ENCODE measurements at places on chromosomes 1 and 21.

GRCh38 chr21:29248124-29248523, 50.6 kb upstream of the BACH1 start:
- no peak for DNase-seq

GRCh38 chr1:6483017-6483760, 8.3 kb downstream of the PLEKHG5 start:
- no peak for DNase-seq

DNA sequence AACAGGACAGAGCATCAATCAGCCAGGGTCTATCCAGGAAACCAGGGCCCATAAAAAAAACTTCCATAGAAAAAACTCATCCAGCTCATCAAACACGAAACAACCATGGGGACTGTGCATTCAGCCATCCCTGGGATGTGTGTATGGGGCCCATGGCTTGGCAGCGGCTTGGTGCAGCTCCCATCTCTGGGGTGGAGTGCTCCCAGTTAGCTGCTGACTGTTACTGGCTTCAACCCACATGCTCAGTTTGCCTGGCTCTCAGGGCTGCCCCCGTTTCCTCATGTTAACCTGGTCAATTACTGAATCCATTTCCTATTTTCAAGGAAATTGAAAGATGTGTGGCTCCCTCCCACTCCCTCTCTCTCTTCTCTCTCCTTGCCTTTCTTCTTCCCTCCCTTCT, 37.3 kb upstream of the STUM start:
- no peak for DNase-seq

- no peak for DNase-seq
Measured at GRCh38 chr1:107689159-107689558, 275.8 kb downstream of the VAV3 start.

DNA sequence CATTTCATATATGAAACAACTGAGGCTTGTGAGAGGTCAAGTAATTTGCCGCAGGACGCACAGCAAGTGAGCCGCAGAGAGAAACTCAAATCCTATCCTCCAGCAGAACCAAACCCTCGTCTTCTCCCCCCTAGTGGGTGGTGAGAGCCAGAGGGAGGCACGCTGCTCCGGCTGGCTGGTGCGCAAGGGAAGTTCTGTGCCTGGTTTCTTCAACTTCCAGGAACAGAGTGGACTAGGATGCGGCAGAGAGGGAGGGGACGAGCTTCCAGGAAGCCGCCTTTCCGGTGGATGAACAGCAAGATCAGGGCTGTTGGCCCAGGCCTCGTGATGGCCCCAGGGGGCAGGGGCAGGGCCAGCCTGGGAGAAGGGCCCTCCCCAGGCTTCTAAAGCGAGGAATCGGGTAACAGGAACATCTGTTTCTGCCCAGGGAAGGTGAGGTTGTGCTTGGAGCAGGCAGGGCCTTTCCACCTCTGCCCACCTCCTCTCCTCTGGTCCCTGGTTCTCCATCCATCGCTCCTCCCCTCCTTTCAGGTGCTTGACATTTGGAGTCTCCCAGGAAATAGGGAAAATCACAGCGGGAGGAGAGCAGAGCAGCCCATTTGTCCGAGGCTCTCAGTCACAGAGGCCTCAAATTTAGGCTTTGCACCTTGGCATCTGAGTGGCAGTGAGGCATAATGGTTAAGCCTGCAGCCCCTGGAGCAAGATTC, 16.8 kb upstream of the PDIK1L start:
- DNase-seq = peak; percentile 24

DNA sequence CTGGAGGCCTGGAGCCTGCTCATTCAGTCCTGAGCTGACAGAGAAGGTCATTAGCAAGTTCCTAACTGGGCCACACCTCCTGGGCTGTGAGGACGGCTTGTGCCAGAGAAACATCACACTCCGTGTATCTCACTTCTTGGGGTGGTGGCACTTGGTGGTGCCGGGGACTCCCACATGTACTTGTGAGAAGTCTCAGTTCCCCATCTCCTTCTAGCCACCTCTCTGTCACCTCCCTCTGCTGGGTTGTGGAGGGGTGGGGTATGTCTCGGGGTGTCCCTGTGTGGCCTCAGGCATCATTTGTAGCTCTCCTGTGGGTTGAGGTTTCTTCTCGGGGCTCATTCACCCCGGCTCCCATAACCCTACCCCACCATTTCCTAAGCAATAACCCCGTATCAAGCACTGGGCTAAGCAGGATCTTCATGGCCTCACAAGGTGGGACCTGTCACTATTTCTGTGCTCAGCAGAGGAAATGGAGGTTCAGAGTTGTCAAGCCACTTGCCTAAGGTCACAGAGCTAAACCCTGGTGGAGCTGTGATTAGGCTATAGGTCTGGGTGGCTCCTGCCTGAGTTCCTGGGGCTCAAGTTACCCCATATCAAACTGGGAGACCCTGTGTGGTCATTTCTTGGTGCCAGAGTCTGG, 62.5 kb downstream of the UBIAD1 start:
- no peak for DNase-seq

DNA sequence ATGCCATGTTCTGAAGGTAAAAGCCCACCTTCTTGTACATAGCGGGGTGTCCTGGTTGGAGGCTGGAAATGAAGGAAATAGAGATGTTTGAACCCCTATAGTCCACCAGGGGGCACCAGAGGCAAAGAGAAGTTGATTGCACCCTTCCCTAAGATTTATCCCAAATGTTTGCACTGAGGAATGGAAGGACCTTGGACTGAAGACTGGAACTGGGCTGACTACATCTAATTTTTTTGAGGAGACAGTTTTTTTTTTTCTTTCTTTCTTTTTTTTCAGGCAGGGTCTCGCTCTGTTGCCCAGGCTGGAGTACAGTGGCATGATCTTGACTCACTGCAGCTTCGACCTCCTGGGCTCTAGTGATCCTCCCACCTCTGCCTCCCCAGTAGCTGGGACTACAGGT, 55.3 kb upstream of the EIF4G3 start:
- no peak for DNase-seq

GRCh38 chr1:228150120-228150460, 360 bp downstream of the GJC2 start:
- DNase-seq = no peak

DNA sequence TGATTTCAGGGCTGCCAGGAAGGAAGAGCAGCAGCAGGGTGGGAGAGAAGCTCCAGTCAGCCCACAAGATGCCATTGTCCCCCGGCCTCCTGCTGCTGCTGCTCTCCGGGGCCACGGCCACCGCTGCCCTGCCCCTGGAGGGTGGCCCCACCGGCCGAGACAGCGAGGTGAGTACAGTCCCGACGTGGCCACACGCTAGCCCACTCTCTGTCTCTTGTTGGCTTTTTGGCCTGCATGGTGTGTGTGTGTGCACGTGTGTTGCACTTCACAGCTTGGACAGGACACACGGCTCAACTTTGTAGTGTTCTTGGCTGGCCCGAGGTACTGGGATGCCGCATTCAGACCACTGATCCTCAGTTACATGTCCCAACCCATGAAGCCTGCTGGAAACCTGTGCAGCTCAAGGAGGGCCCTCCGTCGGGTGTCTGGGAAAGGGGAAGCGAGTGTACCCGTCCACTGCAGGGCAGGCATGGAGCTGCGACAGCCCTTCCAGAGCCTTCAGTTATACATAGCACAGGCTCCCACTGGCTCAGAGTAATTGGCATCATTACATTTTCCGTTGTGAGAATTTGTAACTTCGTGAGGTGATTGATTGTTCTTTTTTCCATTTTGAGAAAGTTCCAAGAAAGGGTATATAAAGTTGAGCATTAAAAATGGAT, 454 bp downstream of the CORT start:
- no peak for DNase-seq

GRCh38 chr1:15370781-15371520, 38.7 kb upstream of the EFHD2 start:
- no peak for DNase-seq

DNA sequence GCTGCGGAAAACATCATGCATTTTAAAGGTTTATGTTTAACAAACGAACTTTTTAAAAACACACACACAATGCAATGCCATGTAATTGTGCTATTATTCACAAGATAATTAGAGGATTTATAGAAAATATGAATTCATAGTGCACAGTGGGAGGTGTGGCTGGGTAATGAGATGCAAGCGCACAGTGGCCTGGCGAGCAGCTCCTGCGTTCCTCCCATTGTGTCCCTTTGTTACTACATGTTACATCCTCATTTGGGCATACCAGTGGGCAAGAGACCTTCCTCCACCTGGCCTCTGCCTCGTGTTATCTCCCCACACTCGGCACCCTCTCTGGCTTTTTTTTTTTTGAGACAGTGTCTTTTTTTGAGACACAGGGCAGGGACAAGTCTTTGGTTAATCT, 30.0 kb upstream of the TENT5B start:
- no peak for DNase-seq

DNA sequence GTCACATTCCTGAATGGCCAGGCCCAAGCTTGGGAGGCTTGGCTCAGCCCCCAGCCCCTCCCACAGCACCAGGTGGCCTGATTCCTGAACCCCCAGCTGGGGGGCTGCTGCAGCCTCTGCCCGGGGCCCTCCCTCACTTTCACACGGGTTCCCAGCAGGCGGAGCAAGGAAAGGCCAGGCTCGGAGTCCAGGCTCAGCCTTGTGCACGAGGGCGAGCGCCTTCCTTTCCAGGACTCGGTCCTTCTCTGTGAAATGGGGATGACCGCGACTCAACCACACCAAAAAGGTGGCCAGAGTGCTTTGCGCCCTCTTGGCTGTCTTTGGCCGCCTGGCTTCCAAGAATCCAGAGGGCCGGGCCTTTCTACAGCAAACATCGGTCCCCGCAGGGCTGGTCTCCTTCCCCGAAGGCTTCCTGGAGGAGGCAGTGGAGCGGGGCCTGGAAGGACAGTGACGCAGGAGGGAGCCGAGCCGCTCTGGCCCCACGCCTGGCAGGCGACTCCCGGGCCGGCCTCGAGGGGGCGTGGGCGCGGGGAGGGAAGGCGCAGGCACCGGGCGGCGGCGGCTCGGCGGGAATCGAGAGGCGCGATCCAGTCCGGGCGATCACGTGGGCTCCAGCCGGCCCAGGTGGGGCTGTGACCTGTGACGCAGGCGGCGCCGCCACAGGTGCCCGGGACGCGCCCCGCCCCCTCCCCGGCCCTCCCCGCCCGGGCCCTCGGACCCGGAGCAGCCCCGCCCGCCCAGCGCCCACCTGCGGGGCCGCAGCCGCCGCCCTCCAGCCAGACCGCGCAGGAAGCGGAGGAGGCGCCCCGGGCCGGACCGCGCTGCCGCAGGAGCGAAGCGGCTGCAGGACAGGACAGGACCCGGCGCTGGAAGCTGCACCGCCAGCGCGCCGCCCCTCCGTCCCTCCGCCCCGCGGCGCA, at the start of gene ARHGEF16:
Gene ARHGEF16 (plus strand): TSS at position 775 of the 920 bp plus-strand sequence. CDS start 8,420 bp downstream, outside the sequence.
- peak; percentile 74 for DNase-seq

DNA sequence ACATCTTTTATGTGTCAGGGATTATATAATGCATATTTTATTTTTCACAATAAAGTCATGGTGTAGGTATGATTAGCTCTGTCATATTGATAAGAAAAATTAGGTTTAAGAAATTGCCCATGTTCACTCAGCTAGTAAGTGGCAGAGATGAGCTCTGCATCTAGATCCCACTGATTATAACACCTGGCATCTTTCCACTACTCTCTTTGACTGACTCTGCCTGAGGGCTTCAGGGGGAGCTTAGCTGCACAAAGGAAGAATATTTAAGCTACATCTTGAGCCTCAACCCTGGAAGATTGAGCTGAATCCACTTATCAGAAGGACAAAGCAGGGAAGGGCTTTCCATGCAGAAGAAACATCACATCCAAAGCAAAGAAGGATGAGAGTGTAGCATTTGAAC, 190.4 kb downstream of the MIS18A start:
- no peak for DNase-seq

GRCh38 chr1:180896161-180896560, 16.5 kb upstream of the KIAA1614 start:
- no peak for DNase-seq

DNA sequence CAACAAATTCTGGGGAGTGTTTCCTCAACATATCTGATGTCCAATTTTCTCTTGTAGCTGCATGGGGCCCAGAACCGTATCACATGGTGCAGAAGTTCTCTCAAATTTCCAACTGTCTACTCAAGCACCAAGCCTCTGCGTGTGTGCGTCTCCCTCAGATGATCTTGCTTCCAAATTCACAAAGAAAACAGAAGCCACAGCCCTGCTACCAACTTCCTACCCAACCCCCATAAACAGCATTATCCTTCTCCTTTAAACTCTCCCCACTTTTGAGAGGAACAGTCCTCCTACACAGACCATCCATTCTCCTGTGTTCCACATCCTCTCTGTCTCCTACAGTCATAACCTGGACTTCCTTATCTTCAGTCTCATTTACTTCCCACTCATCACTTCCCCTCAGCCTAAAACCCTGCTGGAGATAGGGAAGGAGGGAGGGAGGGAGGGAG, 354.1 kb downstream of the SMYD3 start:
- no peak for DNase-seq

GRCh38 chr1:22865736-22866135, 106.9 kb downstream of the LACTBL1 start:
- DNase-seq = no peak

- no peak for DNase-seq
Measured at GRCh38 chr1:198167436-198167934, 10.7 kb downstream of the NEK7 start.

DNA sequence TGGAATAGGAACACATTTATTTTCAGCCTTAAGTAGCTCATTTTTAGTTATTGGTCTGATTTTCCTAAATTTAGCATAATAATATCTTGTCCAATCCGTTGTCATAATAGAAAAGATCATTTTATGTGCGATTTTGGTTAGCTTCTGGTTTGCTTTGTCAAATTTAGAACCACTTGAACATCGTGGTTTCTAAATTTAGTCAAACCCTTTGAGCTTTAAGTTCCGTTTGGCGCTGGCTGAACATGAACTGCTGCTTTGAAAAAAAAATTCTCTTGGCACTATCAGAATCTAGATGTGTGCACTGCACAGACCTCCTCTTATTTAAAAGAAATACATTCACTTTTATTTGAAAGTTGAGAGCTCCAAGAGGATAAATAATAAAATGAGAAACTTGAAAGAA, 370.6 kb downstream of the PTPRC start:
- no peak for DNase-seq

DNA sequence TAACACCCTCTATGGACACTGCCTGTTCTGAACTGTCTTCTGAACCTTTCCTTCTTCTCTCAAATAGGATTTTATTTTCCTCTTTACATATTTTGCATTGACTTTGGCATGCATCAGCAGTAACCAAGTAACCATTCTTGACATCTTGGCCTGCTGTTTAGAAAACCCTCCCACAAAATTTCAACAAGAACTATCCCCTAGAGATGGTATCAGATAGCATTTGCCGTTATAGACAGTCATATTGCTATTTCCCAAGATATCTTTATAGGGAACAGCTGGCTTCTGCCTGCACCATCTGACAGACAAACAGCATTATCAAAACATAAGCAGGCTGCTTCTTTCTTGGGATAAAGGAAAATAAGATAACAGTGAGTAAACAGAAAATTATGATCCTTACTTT, 54.7 kb downstream of the LHX8 start:
- DNase-seq = no peak

DNA sequence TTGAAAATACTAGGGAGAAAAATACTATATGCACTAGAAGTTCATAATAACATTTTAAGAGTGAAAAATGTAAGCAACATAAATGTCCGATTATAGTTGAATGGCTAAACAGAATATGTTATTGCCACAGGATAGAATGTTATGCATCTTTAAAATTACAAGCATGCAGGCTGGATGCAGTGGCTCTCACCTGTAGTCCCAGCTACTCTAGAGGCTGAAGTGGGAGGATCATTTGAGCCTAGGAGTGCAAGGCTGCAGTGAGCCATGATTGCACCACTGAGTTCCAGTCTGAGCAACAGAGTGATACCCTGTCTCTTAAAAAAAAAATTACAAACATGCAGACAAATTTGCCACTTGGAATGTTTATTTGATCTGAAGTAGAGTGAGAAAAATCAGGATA, 3.0 kb upstream of the BATF3 start:
- no peak for DNase-seq

GRCh38 chr1:24283326-24284155, 35.6 kb upstream of the GRHL3 start:
- DNase-seq = no peak

GRCh38 chr1:38085666-38086330, 39.2 kb upstream of the POU3F1 start:
- no peak for DNase-seq

All from activated effector memory CD4-positive, alpha-beta T cell treated with anti-CD3 and anti-CD28 coated beads, Interleukin-2, amount 50 U/mL, for 16 hours (primary cell).